EH (cell line): ENCODE measurements at places on chromosomes 4 and X.

DNA sequence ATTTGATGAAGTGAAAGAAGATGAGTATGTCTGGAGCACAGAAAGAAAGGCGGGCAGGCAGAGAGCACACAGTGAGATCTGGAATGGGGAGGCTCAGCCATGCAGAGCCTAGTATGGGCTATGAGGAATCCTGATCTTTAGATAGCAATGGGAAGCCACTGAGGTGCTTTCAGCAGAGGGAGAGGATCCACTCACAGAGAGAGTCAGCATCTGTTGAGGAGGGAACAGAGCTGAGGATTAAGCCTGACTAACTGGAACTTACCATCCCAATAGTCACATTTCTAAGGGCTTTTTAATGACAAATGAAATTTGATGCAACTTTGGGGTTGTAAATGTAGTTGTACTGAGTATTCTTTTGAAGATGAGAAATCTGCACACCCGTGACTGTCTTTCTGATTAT, 20.6 kb upstream of the FGFBP2 start:
- no peak for DNase-seq

GRCh38 chr4:174629265-174629664, 107.0 kb upstream of the HPGD start:
- no peak for DNase-seq

DNA sequence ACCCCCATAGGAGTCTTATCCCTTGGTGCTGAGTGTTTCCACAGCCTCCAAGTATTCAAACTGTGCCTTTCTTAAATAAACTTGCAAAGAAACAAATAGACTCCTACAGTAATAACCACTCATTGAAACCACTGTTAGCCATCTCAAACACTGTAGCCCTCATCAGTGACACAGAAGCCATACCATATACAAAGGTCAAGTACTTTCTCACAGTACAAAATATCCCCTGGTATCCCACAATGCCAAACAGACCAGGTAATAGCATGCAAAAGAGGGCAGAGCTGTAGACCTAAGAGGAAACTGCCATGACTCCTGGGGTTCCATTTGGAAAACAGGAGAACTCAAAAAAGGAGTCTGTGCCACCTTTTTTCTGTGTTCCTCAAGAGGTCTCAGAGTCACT, 173.8 kb upstream of the PPP1R2C start:
- DNase-seq: no peak

DNA sequence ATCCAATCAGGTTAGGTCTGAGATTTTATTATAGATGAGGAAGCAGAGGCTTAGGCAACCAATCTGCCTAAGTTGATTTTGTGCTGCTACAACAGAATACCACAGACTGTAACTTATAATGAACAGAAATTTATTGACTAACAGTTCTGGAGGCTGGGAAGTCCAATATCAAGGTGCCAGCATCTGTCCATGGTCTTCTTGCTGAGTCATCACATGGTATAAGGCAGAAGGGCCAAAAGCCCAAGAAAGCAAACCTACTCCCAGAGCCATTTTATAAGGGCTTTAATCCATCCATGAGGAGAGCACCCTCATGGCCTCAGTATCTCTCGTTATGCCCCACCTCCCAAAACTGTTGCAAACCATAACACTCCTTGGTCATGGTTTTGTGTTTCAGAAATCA, 55.8 kb downstream of the GPAT3 start:
- DNase-seq: no peak

DNA sequence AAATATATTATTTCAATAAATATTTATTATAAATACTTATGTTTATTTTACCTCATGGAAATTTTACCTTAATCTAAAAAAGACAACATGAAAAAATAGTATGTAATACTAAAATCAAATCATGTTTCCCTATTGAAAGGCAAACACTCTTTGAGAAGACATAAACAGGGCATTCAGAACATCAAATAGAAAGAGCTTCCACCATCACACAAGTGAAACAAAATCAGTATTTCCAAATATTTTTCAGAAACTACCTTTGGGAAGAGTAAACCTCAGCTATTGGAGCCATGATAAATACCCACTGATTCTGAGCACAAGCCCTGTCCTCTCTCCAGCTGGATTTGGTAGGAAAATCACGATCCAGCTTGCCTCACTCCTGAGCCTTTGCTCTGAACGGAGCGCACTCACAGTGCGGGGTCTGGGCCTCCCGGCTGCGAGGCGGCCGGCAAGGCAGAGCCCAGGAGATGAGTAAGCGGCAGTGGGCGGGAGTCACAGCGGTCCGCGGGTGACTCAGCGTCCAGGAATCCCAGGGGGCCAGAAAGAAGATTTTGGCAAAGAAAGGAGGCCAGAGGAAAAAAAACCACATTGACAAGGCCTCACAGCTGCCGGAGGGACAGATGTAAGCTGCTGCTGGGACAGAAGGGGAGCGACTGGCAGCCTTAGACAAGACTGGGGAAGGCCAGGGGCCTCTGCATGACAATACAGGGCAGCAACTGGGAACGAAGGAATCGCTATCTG, 14.7 kb upstream of the ANXA5 start:
- peak; percentile 97 for DNase-seq

DNA sequence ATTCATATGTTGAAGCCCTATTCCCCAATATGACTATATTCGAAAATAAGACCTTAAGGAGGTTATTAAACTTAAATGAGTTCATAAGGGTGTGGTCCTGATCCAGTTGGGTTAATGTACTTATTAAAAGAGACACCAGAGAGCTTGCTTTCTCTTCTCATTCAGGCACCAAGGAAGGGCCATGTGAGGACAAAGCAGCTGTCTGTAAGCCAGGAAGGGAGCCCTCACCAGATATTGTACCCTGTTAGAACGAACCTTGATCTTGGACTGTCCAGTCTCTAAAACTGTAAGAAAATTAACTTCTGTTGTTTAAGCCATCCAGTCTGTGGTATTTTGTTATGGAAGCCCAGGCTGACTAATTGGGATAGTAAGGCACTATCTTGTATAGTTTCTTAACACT, 9.1 kb upstream of the YTHDC1 start:
- no peak for DNase-seq

GRCh38 chr4:80461412-80461811, 125.9 kb downstream of the CFAP299 start:
- DNase-seq: no peak

- no peak for DNase-seq
These were observed 33.8 kb upstream of the SPANXN1 start for GRCh38 chrX:145213504-145213903.

GRCh38 chr4:90757534-90758060, 630.4 kb downstream of the CCSER1 start:
- DNase-seq: no peak

DNA sequence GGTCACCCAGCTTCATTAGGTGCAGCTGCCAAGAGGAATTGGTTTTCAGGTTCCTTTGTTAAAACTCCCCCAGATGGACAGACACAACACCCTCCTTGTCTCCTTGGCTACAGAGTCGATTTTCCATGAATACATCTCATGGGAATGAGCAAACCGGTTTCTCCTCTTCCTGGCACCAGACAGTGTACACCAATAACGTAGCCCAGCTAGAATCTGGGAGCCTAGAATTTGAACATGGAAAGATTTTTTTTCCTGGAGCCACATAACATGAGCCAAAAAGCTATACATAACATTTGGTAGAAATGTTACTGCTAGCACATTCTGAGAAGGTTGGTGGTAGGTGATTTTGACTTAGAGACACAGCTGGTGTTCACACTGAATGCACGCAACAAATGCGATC, 62.9 kb upstream of the SLC34A2 start:
- DNase-seq: no peak

DNA sequence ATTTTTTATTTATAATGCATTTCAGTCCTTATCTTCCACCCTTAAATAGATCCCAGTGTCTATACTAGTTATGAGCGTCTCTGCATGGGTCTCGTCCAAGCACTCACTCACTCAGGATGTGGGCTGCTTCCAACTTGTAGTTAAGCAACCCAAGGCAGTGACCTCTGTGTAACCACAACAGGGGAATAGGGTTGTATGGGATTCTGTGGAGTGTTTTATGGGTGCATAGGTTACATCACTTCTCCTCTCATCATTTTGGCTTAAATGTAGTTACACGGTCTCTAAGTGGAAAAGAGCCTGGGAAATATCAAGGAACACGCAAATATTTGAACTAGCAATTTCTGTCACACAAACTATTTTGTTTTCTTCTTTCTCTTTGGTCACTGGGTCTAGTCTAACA, 931.0 kb downstream of the STIM2 start:
- DNase-seq: peak; percentile 79

GRCh38 chr4:152806501-152807125, 26.9 kb downstream of the ARFIP1 start:
- peak; percentile 34 for DNase-seq

DNA sequence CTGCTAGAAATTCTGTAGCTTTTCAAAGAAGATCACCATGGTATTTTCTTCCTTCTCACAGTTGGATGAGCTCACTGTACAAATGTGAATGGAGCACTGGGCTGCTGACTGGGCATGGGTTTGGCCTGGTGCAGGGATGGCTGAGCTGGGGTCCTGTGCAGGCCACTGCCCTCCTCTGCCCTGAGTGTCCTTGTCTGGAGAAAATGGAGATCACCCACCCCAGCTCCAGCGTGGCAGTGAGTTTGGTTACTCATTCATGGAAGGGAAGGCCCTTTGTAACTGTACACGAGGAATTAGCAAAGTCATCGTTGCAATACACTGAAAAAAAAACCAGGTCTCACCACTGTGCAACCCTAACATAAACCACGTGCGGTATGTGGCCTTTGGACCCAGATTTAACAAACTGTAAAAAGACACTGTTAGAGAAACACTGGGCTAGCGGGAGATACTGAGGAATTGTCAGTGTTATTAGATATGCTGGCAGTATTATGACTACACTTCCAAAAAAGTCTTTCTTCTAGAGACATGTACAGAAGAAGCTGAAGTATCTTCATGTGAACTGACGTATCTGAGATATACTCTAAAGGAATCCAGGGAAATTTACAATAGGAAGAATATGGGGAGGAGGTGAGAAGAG, 16.1 kb upstream of the TBC1D14 start:
- peak; percentile 51 for DNase-seq

GRCh38 chr4:152281211-152281610, 254.7 kb downstream of the FBXW7 start:
- no peak for DNase-seq

- DNase-seq: no peak
These were observed 87.3 kb downstream of the CAMK2D start for GRCh38 chr4:113674251-113674650.

DNA sequence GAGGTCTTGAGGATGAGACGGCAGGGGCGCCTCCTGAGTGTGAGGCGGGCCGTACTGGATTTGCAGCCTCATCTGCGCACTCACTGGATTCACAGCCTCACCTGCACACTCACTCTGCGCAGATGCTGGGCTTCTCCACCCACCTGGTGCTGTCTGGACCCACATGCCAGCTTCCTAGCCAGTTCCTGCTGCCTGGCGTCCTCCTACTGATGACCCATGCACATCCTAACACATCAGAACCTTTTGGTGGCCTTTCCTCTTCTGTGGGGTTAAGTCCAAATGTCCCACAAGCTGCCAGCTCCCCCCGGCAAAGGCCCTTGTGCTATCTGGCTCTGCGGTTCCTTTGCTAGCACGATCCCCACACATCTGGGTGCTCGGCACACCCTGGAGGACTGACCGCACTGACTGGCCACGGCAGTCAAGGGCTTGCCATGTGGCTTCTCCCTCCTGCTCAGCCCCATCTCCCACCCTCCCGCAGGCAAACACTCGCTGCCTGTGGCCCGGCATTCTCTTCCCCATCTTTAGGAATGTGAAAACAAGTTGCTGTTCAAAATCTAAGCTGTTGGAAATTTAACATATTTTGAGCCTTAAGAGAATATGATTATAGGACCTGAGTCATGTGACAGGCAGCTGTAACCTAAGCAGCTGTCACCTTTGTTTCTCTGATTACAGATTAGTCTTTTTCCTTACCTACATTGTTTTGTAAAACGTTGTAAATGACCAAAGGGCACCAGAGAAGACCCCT, 39.4 kb upstream of the AFAP1 start:
- DNase-seq: no peak

DNA sequence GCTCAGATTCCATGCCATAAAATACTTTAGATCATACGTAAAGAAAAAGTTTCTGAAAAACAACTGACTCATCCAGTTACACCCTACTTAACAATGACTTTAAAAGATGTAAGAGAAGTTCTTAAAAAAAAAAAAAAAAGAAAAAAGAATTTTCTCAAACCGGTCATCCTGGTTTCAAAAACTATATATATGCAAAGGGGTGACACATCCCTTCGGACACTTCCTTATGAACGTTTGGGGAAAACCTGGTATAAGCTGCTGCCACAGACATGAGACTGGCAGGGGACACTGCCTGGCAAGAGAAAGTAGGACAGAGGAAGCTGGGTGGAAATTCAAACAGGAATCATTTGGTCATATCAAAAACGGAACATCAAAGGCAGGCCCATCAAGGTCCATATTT, 81.2 kb upstream of the PRSS48 start:
- DNase-seq: peak; percentile 68

DNA sequence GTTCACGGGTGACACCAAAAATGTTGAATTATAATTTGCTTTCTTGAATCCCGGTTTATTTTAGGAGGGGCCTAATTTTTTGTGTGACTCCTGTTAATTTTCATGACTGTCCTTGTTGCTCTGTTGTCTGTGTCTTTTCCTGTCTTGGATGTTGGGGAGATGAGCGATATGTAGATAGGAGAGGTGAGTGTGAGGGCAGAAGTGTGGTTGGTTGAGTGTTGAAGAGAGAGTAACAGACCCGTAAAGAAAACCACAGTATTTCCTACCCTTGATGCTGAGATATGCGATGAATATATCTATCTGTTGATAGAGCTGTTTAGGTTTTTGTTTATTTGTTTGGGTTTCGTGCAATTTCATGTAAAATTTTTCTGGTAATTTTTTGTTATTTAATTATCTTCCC, 70.5 kb downstream of the CPE start:
- no peak for DNase-seq

DNA sequence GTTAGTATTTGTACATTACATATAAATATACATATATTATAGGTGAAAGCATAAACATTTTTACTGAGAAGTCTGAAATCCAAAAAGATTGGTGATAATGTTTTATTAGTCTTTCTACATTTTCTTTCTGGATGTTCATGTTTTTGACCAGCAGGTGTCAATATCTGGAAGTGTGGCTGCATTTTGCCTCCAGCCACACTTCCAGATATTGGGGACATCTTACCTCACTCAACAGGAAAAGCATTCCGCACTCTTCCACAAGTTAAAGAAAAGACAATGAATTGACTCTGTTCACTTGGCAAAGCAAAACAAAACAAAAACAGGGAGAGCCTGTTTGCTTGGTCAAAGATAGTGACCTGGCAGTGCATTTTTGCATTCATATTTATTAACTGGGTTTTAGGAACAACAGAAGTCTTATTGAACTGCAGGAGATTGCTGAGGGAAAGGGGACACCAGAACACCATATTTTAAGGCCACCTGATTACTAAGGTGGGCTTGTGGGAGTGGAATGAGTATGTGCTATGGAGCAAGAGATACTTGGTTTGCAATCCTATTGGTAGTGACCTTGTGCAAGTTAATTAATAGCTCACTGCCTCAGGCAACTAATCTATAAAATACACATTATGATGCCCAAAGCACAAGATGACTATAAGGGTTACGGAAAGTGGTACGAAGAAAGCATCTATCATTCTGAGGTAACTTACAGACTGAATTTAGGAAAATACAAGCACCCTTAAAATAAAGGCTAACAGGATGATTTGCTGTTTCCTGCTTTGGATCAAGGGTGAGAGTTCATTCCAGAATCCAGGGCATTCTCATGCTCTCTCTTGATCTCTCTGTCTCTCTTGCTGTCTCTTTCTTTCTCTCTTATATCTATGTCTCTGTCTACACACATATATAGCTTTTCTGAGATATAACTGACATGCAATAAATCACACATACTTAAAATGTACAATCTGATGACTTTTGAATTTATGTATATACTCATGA, 389.9 kb upstream of the EMCN start:
- DNase-seq: peak; percentile 35

- no peak for DNase-seq
These were observed 146.7 kb upstream of the VCX3A start for GRCh38 chrX:6681521-6682145.
